Endothelial cell of umbilical vein (primary cell): ENCODE measurements at places on chromosomes 5 and 9. TPM values are rescaled to one million over a fixed set of nuclear protein-coding genes. Genes with fewer than 3 reads are reported as not detected.

GRCh38 chr5:129718471-129719090 lies 29.3 kb upstream of the MINAR2 start:
- DNase-seq, result no peak

ANKRD34B gene
- total RNA-seq, result not detected in 2 replicates

ISOC1 gene
- total RNA-seq, result 20.7 and 21.4 TPM in 2 replicates

DNA sequence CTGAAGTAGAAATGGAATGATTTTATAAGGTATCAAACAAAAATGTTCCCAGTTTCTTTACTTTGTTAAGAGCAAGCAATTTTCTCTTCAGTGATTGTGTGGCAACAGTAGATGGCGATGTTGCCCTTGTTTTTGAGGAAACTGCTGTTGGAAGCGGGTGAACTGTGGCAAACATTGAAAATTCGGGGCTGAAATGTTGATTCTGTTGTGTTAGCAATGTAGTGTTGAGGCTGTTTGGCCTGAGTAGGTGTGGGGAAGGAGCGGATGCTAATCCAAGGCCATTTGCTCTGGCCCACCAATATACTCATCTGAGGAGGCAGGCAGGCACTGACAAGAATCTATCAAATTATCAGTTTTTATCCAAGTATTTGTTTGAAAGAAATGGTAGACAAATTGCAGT lies 129.8 kb downstream of the SLC12A2 start:
- DNase-seq, result peak; percentile 68

DNA sequence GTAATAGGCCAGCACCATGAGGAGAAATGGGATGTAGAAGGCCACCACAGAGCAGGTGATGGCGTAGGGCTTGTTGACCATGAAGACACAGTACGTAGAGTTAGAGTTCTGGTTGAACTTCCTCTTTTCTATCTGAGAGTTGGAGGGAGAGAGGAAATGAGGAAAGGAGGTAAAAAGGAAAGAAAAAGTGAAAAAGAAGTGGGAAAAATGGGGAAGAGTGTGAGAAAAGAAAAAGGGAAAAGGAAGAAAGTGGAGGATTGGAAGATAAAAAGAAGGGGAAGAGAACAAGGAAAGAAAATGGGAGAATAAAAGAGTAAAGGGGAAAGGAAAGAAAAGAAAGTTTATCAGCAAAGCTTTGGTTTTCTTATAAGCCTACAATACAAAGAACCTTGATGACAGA lies 126.1 kb downstream of the FBXO38 start:
- no peak for DNase-seq

DNA sequence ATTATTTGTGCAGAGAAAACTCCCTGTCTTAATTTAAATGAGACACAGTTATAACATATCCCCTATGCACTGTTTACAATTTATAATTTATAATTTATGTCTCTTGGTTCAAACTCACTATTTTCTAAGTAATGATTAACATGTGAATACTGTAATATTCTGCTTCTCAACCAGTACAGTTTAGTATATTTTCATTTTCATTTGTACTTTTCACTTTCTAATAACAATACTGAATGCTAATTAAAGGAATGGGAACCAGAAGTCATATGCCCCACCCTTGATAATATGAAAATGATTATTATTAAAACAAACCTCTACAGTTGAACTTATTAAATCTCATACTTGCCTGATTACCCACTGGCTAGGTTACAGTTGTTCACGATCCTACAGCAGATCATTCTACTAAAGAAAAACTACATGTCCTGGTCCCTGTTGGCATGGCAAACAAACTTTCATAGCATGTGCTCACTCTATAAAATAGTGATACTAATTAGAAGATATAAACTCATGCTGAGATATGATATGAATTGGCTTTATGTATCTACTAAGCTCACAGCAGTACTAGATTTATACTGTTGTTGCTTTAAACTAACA lies 66.4 kb downstream of the POU5F2 start:
- no peak for DNase-seq

DNA sequence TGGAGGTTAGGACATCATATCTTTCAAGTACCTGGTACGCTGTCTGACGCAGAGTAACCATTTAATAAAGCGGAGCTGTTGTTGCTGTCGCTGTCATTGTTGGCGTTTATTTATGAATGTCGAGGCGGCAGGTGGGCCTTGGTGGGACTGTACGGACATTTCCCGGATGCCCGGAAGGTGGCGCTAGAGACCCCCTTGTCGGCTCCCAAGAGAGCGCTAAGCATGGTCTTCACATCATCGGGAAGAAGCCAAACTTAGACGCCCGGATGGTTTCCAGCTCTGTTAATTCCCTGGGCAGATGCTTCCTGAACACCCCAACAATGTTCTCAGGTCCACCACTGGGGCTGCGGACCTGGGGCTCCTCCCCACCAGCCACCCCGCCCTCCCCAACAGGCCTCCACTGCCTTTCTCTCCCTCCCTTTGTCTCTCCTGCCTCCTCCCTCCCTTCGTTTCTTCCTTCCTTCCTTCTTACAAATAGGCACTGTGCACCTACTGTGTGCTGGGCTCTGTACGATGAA lies 54.1 kb downstream of the DUSP1 start:
- peak; percentile 87 for DNase-seq
